ENCODE measurements at places on chromosomes 6 and 20.

GRCh38 chr6:155882527-155883333 is 427.1 kb upstream of the NOX3 start:
- no peak for DNase-seq

DNA sequence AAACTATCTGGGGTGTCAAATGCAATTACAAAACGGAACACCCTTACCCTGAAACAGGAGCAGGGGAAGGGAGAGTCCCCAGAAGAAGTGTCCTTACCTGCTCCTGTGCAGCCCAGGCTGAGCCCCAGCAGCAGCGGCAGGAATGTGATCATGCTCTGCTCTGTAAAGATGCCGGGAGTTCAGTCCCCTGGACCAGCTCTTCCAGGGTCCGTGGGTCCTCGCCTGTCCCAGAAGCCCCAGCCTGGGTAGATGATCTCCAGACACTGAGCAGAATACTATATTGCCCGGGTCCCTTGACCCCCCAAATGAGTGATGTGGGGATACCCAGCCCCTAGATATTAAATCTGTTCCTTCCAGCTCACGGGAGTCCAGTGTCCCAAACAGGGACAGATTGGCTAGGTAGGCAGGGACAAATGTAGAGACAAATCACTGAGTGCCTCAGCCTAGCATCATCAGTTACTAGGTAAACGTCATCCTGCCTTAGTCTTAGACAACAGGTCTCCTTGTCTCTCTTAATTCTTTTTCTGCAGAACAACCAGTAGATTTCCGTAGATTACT is at the start of gene HLA-DMB:
HLA-DMB (minus strand) TSS at position 373 of the 558 bp plus-strand sequence; CDS start at position 152, 221 bp downstream.
- peak; percentile 88 for DNase-seq

DNA sequence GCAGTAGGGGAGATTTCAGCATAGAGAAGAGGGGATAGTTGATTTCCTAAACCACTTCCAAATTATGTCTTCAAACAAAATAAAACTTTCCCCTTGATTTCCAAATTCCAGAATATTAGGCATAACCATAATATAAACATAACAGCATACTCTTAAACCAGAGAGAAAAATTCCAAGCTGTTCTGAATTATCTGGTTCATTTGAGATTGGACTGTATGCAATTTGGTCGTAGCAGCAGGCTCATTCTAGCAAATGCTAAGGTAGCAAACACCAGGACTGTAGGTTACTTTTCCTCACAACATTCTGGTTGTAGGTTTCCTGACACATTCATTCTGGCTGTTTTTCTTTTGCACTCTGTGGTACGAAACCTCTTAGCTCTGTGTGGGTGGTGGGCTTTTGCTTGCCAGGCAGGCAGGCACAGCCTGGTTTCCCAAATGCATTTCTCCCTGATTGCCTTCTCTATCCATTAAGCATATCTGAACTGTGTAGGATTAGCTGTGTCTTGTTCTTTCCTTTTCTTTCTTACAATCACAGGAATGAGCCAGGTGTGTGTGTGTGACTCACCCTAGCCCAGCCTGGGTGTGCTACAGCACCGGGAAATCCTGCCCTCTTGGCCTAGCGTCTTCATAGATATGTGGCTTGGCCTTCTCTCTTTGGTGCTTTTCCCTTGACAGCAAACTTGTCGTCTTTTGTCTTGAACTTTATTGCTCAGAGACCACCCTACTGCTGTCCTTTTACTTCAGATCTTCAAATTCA is 77.1 kb downstream of the JARID2 start:
- no peak for DNase-seq

DNA sequence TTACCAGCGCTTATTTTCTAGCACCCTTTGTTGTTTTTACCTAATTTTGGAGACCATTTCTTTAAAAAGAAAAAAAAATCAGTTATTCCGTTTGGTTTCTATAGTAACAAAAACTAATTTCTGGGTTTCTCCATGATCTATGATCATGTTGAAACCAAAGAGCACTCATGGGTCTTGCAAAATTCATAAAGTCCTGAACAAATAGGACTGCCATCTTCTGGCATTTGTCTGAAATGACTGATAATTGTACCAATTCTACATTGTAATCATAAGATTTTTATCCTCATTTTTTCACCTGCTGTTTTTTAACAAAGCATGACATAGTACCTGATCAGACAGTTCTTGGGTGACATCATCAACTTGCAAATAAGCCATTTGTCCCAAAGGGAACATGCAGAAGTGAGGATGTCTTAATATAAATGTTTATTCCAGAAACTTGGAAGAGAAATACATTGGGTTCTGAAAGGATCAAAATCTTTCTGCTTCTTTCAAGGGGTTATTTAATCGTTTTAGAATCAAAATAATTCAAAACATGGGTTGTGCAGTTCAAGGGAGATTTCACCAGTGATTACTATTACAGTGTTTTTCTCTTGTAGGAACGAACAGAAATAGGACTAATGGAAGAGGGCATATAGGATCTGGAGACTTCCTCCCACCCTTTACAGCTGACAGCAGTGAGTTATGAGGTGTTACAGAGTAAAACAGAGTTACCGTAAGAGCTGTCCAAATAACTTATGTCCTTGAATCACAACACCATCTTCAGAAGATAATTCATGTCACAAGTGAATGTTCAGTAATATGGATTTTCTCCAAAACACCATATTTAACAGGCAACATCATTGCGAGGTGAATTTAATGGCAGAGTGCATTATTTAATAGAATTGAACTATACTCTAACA is 87.1 kb upstream of the GJE1 start:
- no peak for DNase-seq

DNA sequence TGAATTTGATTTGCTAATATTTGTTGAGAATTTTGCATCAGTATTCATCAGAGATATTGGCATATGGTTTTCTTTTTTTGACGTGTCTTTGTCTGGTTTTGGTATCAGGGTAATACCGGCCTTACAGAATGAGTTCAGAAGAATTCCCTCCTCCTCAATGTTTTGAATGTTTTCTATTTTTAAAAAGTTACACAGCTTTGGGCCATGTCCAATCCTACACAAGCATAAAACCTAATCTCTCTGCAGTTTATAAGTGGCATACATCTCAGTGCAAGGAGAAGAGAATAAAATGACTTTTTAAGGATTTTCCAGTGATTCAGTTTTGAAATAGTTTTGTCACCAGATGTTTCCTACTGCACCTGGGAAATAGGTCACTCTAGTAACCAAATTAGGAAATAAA is 185.5 kb downstream of the COL12A1 start:
- no peak for DNase-seq

- DNase-seq, result no peak
Observed at GRCh38 chr20:20267685-20268370, 100.1 kb upstream of the INSM1 start.

DNA sequence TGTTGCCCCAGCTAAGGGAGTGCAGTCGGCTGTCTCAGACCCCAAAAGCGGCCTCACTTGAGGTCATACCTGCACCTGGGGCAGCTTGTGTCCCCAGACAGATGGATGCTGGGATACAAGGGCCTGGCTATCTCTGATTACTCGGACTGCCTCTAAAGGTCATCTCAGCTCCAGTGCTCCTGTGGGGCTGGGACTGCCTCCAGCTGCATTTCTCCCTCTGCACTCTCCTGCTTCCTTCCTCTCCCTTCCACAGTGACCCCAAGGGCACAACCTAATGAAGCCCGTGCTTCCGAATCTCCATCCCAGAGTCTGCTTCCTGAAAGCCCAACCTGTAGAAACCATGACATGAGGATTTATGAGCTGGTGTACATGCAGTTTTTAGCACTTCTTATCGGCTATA is 22.8 kb upstream of the OCSTAMP start:
- no peak for DNase-seq

- DNase-seq, result no peak
Observed at GRCh38 chr20:47466704-47467459, 34.8 kb upstream of the NCOA3 start.

GRCh38 chr6:88045521-88046136 is 2.0 kb upstream of the SPACA1 start:
- DNase-seq, result no peak

- peak; percentile 47 for DNase-seq
Observed at GRCh38 chr6:33324125-33324524, 6.6 kb upstream of the ZBTB22 start.

DNA sequence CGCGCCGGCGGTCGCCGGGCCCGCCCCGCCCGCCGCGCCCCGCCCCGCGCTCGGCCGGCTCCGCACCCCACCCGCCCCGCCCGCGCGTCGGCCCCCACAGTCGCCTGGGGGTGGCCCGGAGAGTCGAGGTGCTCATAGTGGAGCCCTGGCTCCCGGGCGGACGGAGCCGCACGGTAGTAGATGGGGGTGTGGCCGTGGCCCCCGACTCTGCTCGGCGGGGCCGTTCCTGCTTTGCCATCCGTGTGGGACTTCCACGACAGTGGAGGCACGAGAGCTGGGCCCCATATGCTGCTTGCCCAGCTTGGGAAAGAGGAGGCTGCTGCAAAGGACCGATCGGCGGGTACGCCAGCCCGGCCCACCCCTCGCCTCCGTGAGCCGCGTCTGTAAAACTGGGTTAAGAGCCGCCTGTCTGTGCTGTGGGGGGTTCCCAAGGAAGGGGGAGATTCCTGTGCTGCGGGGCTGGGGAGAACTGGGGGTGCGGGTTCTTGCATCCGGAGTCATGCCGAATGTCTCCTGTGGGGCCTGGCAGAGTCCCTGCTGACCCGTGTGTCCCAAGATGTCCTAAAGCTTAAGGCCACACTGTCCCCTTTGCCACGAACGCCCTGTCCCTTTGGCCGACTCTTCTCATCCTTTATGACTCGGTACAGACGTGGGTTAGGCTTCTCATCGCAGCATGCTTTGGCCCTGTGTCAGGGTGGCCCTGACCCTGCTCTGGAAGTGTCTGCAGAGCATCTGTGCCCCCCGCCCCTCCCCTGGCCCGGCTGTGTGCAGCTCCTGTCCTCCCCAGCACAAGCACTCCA is at the start of gene OPRL1:
OPRL1 (plus strand) TSS at position 70 of the 800 bp plus-strand sequence. CDS start 12,639 bp downstream, outside the sequence.
- no peak for DNase-seq

DNA sequence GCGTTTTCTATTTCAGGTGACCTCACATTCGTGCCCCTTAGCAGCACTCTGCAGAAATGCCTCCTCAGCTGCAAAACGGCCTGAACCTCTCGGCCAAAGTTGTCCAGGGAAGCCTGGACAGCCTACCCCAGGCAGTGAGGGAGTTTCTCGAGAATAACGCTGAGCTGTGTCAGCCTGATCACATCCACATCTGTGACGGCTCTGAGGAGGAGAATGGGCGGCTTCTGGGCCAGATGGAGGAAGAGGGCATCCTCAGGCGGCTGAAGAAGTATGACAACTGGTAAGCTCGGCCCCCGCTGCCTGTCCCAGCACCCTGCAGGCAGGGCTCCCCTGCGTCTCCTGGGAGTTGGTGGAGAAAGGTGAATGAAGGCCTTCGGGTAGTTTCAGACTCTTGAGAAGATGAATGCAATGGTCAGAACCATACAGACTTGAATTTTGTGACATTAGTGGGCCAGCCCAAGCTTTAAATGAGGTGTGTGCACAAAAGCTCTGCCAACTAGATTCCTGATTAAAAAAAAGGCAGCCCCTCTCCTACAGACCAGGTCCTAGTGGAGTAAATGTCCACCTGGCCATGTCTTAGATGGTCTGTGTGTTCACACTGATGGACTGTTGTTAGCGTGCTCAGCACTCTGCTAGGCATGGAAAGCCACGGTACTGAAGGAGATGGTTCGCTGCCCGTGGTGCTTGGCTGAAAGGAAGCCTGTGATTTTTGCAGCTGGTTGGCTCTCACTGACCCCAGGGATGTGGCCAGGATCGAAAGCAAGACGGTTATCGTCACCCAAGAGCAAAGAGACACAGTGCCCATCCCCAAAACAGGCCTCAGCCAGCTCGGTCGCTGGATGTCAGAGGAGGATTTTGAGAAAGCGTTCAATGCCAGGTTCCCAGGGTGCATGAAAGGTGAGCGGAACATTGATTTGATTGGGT is 708 bp downstream of the PCK1 start:
- DNase-seq, result no peak

GRCh38 chr6:143451531-143451930 is 926 bp downstream of the PEX3 start:
- no peak for DNase-seq

DNA sequence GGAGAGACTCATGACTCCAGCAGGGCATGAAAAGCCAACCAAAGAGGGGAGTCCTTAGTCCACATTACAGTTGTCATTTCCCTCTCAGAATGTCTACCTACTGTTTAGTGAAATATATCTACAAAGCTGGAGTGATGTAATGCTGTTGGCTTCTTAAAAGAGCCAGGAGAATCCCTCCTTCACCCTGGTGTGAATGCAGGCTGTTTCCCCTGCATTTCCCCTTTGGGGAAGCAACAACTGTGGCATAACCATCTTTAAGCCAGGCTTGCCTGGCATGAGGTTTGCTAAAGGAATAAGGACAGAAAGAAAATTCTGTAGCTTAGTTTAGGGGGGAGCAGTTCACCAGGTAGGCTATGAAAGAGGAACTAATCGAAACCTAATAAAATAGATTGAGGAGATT is 129.5 kb downstream of the CRYBG1 start:
- no peak for DNase-seq

GRCh38 chr6:34241351-34242215 is 4.9 kb downstream of the HMGA1 start:
- no peak for DNase-seq

DNA sequence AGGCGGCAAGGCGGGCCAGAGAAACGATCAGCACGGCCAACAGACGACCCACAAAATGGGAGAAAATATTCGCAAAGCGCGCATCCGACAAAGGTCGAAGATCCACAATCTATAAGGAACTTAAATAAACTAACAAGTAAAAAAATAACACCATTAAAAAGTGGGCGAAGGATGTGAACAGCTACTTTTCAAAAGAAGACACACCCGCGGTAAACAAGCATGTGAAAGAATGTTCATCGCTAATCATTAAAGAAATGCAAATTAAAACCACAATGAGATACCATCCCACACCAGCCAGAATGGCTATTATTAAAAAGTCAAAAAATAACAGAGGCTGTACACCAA is 117.8 kb upstream of the SIRPA start:
- no peak for DNase-seq

- DNase-seq, result peak; percentile 87
Observed at GRCh38 chr6:41733707-41734665, 1.4 kb downstream of the TFEB start.

GRCh38 chr6:24517659-24518543 is 23.1 kb downstream of the ALDH5A1 start:
- DNase-seq, result no peak

DNA sequence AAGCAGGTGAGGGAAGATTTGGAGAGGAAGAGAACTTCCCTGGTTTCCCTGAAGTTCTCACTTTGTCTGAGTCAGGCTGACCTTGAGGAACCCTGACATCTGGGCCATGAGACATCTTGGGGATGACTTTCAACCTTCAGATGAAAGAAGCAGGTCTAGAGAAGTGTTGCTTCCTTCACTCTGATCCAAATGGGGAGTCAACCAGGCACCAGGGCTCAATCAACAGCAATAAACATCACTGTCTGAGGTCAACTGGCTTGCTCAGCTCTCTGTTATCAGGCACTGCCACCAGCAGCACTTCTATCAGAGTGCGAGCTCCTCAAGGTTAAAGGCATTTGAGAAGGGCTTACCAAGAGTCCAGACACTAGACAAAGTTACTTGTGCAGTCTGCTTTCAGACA is 6.3 kb downstream of the ACOT8 start:
- no peak for DNase-seq

All from NCI-H526 (cell line).